ENCODE measurements at places on chromosomes 6 and 20.

DNA sequence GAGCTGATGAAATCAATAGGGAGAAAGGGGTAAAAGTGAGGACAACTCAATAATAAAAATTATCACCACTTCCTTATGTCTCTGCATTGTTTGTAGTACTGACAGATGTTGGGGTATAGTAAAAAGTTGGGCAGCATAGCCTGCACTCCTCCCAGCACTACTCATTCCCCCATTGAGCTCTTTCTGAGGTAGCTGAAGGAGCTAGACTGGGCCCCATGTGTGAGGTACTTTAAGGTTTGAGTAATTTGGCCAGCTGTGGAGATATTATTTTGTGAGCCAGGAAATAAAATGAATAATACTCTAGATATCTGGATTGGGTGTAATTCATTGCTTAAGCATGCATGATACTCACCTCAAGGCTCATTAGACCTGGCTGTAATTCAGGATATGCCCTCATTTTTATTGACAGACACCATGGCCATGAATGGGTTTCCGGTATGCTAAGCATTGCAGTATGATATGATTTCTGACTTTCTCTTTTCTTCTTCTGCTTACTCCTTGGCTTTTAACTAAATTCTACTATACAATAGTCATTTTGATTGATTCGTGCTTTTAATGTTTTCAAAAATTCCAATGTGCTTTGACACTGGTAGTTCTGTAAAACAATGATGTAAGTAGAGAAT, 283.9 kb upstream of the RIMS1 start:
- DNase-seq: no peak

DNA sequence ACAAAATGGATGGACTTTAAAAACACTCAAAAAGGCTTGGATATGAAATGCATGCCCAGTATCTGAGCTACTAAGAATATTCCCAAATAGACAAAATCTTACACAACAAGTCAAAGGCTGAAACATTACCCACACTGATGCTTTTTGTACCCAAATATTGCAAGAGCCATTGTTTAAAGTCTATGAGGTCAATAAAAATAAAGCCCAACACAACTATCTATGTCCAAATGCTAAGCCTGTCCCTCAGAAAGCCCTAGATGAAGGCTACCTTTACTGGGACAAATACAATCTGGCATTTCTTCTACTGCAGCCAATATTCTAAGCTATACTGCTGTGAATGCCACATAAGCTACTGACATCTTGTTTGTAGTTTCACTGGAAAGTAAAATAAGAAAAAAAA, 54.3 kb downstream of the RALGAPA2 start:
- DNase-seq: no peak

DNA sequence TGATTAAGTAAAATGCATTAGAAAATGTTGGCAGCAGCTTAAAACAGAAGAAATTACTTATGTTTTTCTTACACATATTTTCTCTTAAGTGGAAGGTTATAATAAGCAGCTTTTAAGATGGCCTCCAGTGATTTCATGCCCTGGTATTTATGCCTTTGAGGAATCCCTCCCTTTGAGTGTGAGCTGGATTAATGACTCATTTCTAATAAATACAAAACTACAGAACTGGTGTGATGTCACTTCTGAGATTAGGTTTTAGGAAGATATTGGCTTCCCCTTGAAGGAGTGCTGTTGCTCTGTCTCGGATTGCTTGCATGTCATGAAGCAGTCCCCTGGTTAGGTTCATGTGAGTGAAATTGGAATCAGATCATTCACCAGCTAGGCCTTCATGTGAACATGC, 143.2 kb upstream of the EPHA7 start:
- no peak for DNase-seq

GRCh38 chr20:39762716-39763115, 800.6 kb downstream of the DHX35 start:
- no peak for DNase-seq

GRCh38 chr6:97322811-97323210, 39.8 kb upstream of the MMS22L start:
- DNase-seq: no peak

DNA sequence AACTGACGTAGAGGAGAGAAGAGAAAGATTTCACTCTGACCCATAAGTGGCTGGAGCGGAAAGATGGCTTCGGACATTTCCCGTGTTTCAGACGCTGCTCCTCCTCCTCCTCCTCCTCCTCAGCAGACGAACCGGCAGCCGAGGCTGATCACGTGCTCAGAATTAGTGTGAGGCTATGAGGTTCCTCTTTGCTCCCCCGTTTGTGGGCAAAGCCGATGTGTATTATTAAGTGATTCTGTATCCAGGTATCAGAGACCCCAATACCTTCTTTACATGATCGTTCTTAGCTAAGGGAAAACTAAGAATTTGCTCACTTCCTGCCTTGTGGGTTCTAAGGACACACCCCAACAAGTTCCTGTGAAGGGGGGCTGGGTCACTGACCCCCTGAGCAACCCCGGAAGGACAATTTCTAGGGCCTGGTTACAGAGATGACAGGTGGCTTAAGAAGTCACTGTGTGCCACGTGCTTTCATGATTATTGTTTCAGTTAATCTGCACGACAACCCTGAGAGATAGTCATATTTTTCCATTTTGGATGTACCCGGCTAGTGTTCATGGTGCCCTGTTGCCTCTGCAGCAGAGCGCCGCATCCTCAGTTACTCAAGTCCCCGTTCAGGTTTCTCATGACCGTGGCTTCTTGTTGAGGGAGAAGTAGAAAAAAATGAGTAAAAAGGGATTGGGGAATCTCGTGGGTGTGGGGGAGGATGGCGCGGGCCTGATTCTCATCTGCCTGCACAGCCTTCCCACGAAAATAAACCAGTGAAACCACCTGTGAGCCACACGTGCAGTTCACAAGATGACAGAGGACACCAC, 671.8 kb downstream of the QKI start:
- no peak for DNase-seq

DNA sequence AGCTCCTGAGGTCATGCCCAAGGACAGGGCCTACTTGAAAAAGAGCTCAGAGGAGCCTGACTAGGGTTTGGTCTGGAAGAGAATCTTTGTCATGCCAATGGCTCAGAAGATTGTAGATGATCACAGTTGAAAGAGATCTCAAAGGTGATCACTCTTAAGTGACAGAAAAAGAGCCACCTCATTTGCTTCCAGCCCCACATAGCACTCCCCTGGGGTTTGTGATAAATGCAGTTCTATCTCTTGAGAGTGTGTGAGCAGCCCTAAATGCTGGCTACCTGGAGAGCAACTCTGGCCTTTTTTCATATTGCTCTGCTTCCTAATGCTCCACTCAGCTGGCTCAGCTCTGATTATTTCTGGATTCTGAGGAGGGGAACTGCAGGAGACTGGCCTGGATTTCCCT, 39.3 kb downstream of the KLHL32 start:
- DNase-seq: no peak

GRCh38 chr6:147905711-147906110, 397.2 kb downstream of the SAMD5 start:
- no peak for DNase-seq

DNA sequence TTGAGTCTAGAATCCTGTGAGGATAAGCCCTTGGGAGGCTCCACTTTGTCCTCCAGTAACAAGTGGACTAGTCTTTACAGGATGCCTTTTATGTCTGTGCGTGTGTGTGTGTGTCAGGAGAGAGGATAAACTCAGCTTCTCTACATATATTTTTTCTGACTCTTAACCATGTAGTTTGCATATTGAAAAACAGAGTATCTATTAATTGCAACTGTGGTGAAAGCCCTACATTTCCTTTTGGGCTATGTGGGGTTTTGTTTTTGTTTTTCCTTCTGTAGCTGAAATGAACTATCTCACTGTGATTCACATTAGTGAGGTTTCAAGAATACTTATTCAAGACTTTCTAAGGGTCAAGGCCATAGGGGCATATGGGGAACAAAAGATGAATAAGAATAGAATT, 17.7 kb downstream of the TPBG start:
- DNase-seq: no peak
